Right lung (tissue), 10 donors: ENCODE measurements at places on chromosomes 11 and 22.

DNA sequence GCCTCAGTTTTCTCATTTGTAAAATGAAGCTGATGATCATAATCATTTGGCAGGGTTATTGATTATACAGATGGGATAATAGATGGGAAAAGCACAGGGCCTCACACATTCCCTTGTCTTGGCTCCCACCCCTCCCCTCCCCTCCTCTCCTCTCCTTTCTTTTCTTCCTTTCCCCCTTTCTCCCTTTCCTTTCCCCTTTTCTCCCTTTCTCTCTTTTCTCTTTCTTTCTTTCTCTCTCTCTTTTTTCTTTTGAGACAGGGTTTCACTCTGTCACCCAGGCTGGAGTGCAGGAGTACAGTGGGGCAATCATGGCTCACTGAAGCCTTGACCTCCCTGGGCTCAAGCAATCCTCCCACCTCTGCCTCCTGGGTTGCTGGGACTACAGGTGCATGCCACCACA, 161.0 kb upstream of the NARS2 start:
- DNase-seq, result no peak

DNA sequence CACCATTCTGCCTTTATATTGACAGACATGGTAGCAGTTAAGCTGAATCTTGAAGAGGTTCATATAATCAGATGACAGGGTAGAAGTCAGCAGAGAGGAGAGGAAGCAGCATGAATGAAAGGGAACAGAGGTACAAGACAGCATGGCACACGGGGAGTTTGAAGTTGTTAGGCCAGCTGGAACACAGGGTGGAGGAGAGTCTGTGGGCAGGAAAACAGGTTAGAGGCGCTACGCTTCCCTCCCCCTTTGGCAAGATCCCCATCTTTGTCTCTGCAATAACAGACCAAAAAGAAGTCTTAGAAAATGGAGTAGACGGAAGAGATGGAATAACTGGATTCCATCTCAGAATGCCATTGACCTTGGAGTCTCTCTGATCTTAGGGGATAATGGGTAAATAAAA, 20.0 kb upstream of the NDUFC2 start:
- no peak for DNase-seq

DNA sequence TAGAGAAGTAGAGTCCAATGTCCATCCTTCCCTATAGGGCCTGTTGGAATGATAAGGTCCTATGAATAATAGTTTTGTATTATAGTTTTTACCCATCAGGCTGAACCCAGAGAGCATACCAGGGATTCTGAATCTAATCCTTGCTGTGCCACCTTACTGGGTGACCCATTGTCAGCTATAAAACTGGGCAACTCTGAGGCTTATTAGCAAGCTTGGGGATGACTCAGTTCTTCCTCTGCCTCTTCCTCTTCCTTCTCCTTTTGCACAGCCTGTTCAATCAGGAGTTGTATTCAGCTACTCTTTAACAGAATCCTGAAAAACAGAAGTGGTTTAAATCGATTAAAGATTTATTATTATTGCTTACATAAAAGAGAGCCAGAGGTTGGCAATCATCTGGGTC, 8.9 kb downstream of the HEPHL1 start:
- DNase-seq, result no peak

- DNase-seq, result no peak
These were observed 45.8 kb upstream of the MMP7 start for GRCh38 chr11:102576350-102576749.

GRCh38 chr11:69436041-69436982, 45.2 kb upstream of the LINC01488 start:
- no peak for DNase-seq
